ENCODE measurements at places on chromosomes 1 and 21. TPM values are rescaled to one million over a fixed set of nuclear protein-coding genes. Genes with fewer than 3 reads are reported as not detected.

- H3K27ac ChIP-seq = no peak overlapping the region
- peaks cover 3% of the 10 kb centered on the region for H3K27me3 ChIP-seq
- peaks cover under 1% of the 10 kb centered on the region for H3K4me1 ChIP-seq
- H3K36me3 ChIP-seq = no peaks in the 10 kb centered on the region
- peak; percentile 55 for DNase-seq
These were observed 3.9 kb upstream of the PGLYRP4 start for GRCh38 chr1:153352523-153352922.

- no peaks in the 10 kb centered on the region for H3K4me1 ChIP-seq
- no peak overlapping the region for H3K4me3 ChIP-seq
- H3K36me3 ChIP-seq = no peaks in the 10 kb centered on the region
These were observed 20.4 kb upstream of the AK2 start for GRCh38 chr1:33057095-33057494.

GRCh38 chr1:26689504-26689903 lies 6.3 kb upstream of the ARID1A start:
- H3K4me1 ChIP-seq = peaks cover 21% of the 10 kb centered on the region
- H3K27ac ChIP-seq = no peak overlapping the region
- DNase-seq = no peak

DNA sequence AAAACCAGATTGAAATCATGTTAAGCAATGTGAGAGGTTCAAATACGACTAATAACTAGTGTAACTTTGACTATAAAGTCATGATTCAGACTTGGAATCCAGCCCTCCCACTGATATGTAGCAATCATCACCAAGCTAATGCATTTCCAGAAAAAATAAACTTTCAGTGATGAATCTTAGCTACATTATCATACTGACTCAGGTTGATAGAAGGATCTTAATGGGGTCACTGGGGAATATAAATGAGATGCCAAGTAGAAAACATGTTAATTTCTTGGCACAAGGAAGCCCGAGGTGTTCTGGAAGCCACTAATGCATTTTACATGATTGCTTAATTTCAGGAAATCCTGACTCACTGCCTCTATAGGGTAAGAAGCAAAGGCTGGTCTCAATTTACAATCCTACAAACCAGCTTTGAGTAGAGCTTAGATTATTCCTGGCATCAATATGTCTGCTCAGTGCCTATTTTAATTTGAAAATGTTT lies 67.7 kb downstream of the SELENOF start:
- DNase-seq = no peak
- H3K27me3 ChIP-seq = no peaks in the 10 kb centered on the region
- H3K27ac ChIP-seq = no peak overlapping the region
- no peaks in the 10 kb centered on the region for H3K4me1 ChIP-seq

- no peak overlapping the region for H3K27ac ChIP-seq
- no peak overlapping the region for H3K4me3 ChIP-seq
- no peak for DNase-seq
- H3K4me1 ChIP-seq = peaks cover 4% of the 10 kb centered on the region
- H3K27me3 ChIP-seq = peaks cover 3% of the 10 kb centered on the region
These were observed 66.7 kb downstream of the TLR5 start for GRCh38 chr1:223076362-223076761.

DNA sequence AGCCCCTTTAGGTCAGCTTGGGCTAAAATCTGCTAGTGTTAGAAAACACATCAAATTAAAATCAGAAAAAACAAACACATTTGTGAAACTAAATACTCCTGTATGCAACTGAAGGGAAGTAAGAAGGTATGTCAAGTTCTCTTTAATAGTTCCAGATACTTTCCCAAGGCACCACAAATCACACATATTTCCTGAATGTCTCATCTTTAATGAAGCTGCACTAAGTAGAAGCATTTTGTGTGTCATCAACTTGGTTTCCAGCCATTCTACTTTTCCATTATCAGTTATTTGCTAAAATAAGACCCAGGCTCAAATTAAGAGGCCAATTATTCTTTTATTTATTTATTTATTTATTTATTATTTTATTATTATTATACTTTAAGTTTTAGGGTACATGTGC lies 34.7 kb downstream of the CRB1 start:
- H3K27me3 ChIP-seq = peaks cover 5% of the 10 kb centered on the region
- no peak overlapping the region for H3K4me3 ChIP-seq
- DNase-seq = no peak
- H3K4me1 ChIP-seq = no peaks in the 10 kb centered on the region
- H3K36me3 ChIP-seq = no peaks in the 10 kb centered on the region
- H3K27ac ChIP-seq = no peak overlapping the region

GRCh38 chr1:156310962-156311361 lies 11.9 kb upstream of the VHLL start:
- H3K27ac ChIP-seq = no peak overlapping the region
- no peak overlapping the region for H3K4me3 ChIP-seq
- H3K27me3 ChIP-seq = no peaks in the 10 kb centered on the region
- peaks cover 76% of the 10 kb centered on the region for H3K36me3 ChIP-seq

DNA sequence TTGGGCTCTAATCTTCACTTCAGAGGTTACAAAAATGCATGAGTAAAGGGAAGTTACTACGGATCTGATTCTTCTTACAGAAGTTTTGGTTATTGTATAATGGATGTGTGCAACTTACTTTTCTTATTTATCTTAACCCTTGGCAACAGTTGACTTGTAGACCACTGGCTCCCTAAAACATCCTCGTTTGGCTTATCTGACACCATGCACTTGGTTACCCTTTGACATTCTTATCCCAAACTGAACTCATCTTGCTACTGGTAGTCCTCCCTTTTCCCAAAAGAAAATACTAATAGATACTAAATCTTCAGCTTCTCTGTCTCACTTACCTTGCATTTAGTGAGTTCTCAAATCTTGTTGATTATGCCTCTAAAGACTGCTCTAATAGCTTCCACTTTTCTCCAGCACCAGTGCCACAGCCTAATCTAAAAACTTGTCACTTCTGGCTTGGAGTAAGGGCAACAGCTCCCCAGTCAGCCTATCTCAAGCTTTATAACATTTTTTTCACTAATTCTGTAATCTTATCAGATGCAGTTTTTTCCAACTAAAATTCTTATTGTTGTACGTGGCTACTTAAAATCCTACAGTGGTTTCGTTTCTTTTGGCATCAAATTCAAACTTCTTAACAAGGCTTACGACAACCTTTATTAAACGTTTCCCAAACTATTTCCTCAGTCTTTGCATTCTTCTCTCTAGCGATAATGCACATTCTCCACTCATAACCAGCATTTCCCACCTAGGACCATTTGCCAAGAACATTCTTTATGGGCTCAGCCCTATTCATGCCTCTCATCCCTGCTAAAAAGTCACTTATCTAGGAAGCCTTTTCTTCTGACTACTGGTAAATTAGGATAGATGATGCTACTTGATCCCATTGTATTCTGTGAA lies 204.2 kb downstream of the KCNT2 start:
- no peaks in the 10 kb centered on the region for H3K4me1 ChIP-seq
- H3K27ac ChIP-seq = no peak overlapping the region
- H3K27me3 ChIP-seq = no peaks in the 10 kb centered on the region
- DNase-seq = no peak
- no peak overlapping the region for H3K4me3 ChIP-seq

- no peak overlapping the region for H3K4me3 ChIP-seq
- no peaks in the 10 kb centered on the region for H3K27me3 ChIP-seq
- H3K27ac ChIP-seq = no peak overlapping the region
- H3K4me1 ChIP-seq = no peaks in the 10 kb centered on the region
- no peaks in the 10 kb centered on the region for H3K36me3 ChIP-seq
These were observed 998.5 kb downstream of the ADGRL2 start for GRCh38 chr1:82799261-82799660.

TAS1R1 gene
- total RNA-seq = not detected

ATF6 gene
- total RNA-seq = 17.8 TPM

PLA2G2C gene
- total RNA-seq = not detected

CCDC190 gene
- total RNA-seq = not detected

Data from CD4-positive, CD25-positive, alpha-beta regulatory T cell (primary cell).